SIG-M5 (cell line): ENCODE measurements at places on chromosomes 11 and 22.

GRCh38 chr11:76637491-76638269 lies 32.9 kb downstream of the LRRC32 start:
- no peak for DNase-seq

- no peak for DNase-seq
Measured at GRCh38 chr11:120952461-120953434, 71.2 kb upstream of the TBCEL start.

- no peak for DNase-seq
Measured at GRCh38 chr11:16000065-16000464, 356.3 kb downstream of the SOX6 start.

GRCh38 chr11:64517992-64518391 lies 73.0 kb upstream of the SLC22A12 start:
- DNase-seq, result no peak

DNA sequence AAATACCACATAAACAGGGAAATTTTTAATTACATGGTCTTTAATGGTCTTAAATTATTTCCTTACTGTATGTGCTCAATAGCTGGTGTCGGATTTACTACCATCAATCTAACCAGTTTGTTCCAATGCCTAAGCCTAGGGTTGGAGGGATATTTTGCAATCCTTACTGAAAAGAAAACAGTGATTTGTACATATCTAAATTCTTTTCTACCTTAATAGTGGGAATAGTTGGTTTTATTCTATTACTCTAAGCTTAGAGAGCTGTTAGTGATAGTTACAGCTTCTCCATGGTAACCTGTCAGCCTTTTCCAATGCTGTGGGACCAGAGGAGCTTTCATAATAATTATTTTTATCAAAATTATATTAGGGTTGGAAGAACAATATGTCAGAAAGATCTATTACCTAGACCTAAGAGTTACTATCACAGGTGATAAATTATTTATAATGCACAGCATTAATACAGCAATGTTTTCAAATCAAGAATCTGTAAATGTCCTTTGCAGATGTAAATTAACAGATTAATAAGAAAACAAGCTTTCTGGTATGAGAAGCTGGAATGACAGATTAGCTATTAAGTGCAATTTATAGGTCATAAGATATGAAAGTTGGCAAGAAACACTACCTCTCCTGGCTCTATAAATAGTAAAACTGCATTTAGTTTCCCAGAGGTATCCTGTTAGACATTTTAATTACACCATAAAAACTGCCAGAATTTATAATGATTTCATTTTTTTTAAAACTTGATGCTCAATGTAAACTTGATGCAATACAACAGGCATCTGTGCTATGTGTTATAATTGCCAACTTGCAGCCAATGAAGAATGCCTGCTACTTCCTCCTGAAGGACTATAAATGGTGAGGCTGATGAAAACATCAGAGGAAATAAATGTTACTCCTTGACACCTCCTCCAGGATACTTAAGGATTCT lies 262.0 kb upstream of the PITPNB start:
- no peak for DNase-seq

GRCh38 chr11:76728227-76728626 lies 54.9 kb upstream of the TSKU start:
- DNase-seq, result no peak
